Pancreas (tissue), 10 donors: ENCODE measurements at places on chromosomes 3 and 15. TPM values are rescaled to one million over a fixed set of nuclear protein-coding genes. Genes with fewer than 3 reads are reported as not detected.

LRRIQ4 gene
- polyA plus RNA-seq: not detected

TICRR gene
- not detected for polyA plus RNA-seq

CFAP161 gene
- 0.08 TPM for polyA plus RNA-seq

GOLGA8T gene
- polyA plus RNA-seq: 0.21 TPM

SLC51A gene
- polyA plus RNA-seq: 0.23 TPM

SLC38A3 gene
- polyA plus RNA-seq: 35.2 TPM

SEMA3B gene
- polyA plus RNA-seq: 118 TPM

PIGZ gene
- polyA plus RNA-seq: 3.8 TPM

TMEM158 gene
- 2.3 TPM for polyA plus RNA-seq

PLCD1 gene
- polyA plus RNA-seq: 14.3 TPM

NEK10 gene
- 0.42 TPM for polyA plus RNA-seq

CEP19 gene
- 0.53 TPM for polyA plus RNA-seq

SLC24A5 gene
- 0.19 TPM for polyA plus RNA-seq

CNTN4 gene
- 2.5 TPM for polyA plus RNA-seq

KCNH8 gene
- 2.6 TPM for polyA plus RNA-seq
